Stromal cell of bone marrow (primary cell): ENCODE measurements at places on chromosomes 2 and 18.
A peak's percentile ranks its signal among the peaks of the same experiment; 100 is the strongest.

- no peak for DNase-seq
Observed at GRCh38 chr2:195572895-195573683, 83.9 kb upstream of the SLC39A10 start.

- peak; percentile 91 for DNase-seq
Observed at GRCh38 chr2:45128580-45128997, 119.3 kb upstream of the SIX2 start.

DNA sequence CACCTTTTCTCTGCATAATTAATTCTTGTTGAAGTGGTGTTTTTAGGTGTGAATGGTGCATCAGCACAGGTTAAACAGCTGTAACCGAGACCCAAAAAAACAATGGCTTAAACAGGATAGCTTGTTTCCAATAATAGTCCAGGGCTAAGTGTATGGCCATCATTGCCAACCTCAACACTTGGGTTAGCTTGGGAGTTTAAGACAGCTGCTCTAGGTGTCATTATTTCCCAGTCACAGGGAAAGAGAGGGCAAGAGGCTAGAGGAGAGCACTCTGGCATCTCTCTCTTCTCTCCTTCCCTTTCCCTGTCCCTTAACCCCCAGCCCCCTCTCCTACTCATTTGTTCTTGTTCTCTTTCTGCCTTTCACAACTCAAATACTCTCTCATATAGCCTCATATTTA, 21.1 kb downstream of the BIRC6 start:
- no peak for DNase-seq

DNA sequence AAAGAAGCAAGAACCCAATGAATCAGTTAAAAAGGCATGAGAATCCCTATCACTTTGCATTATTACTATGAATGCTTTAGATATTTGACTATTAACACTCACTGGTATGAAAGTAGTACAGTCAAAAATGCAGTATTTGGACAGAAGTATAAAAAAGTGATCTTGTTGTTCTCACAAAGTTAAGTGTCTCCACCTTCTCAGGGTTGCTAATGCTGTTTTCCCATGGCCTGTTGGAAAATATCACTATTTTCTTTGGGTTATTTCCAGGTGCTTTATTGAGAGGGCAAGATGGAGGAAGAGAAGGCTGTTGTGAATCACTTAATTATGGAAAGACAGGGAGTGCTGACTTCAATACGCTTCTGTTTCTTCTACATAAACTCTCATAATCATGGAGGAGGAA, 13.6 kb upstream of the CREB1 start:
- no peak for DNase-seq

DNA sequence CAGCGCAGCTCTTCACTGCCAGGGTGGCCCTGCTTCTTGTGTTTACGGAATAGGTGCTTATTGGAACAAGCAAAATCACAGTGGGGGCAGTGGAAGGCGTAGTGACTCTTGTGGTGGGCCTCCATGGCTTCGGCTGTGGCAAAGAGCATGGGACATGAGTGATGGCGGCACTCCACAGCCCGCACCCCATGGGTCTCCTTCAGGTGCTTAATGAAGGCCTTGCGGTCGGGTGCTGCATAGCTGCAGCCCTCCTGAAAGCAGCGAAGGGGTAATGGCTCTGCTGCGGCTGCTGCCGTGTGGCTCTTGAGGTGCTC, 10.7 kb downstream of the ZNF142 start:
- DNase-seq = no peak

DNA sequence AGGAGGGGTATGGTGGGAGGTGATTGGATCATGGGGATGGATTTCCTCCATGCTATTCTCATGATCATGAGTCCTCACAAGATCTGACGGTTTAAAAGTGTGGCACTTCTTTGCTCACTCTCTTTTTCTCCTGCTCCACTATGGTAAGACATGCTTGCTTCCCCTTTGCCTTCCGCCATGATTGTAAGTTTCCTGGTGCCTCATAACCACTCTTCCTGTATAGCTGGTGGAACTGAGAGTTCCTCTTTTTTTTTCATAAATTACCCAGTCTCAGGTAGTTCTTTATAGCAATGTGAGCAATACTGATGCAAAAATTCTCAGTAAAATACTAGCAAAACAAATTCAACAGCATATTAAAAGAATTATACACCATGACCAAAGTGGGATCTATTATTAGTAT, 728.5 kb upstream of the SLC8A1 start:
- no peak for DNase-seq

- no peak for DNase-seq
Observed at GRCh38 chr2:33204945-33205344, 258.2 kb downstream of the LTBP1 start.

DNA sequence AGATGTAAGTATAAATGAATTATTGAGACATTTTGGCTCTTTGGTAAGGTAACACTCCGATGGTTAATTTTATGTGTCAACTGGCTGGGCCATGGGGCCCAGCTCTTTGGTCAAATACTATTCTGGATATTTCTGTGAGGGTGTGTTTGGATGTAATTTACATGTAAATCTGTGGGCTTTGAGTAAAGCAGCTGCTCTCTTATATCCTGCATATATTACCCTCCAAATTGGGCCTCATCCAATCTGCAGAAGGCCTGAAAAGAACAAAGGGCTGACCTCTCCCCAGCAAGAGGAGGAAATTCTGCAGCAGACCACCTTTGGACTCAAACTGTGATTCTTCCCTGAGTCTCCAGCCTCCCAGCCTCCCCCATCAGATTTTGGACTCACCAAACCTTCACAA, 464.1 kb downstream of the PLCL1 start:
- DNase-seq = no peak

GRCh38 chr18:13890761-13891361, 24.5 kb downstream of the MC2R start:
- no peak for DNase-seq

DNA sequence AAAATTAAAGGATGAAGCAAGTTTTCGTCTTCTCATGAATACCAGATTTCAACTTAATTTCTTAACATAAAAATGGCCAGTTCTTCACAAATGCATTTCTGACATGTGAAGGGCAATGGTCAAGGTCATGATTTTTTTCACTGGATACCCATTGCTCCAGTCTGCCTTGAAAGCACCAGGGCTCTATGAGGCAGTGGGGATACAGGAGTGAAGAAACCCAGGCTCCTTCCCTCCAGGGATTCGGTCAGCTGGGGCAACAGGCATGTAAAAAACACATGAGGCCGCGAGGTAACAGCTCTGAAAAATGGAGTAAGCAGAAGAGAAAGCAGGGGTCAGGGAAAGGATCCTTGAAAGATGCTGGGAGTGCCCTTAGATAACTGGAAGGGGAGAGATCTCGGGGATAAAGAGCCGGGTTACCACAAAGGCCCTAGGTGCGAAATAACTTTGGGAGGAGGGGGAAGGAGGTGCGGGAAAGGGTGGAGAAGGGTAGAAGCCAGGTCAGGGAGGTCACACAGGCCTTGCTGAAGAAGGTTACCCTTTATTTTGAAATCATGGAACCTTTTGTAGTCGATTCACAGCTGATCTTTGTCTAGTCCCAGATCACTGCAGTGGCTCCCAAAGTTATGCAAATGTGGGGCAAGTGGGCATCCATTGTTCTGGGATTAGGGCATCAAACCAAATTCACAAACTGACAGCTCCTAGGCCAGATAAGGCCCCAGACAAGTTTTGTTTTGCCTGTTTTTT, 5.2 kb upstream of the SPRED2 start:
- no peak for DNase-seq

- no peak for DNase-seq
Observed at GRCh38 chr2:75047189-75047991, 88.9 kb downstream of the POLE4 start.

DNA sequence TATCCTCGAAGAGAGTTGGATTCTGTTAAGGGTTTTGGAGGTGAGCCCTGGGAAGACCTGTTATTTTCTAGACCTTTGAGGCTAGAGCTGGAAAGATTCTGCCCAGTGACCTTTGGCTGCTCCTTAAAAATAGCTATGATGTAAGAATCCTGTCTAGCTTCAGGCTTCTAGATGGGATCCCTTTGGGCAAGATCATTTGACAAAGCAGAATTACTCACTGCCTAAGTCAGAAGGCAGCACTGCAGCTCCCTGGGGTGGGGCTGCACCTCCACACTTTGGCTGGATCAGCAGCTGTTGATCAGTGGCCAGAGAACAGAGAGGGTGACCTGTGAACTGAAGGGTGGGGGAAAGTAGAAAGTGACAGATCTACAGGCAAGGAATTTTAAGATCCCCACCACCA, 103.8 kb downstream of the ASAP2 start:
- DNase-seq = peak; percentile 92

GRCh38 chr2:33907866-33908265, 308.8 kb upstream of the FAM98A start:
- no peak for DNase-seq

DNA sequence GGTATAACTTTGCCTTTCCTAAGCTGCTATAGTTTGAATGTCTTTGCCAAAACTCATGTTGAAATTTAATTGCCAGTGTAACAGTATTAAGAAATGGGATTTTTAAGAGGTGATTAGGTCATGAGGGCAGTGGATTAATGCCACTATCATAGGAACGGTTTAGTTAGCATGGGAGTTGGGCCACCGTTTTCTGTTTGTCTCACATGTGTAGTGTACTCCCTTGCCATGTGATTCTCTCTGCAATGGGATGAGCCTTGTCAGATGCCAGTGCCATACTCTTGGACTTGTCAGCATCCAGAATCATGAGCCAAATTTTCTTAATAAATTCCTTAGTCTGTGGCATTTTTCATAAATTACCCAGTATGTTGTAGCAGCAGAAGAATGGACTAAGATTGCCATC, 388.9 kb upstream of the RGPD4 start:
- no peak for DNase-seq

DNA sequence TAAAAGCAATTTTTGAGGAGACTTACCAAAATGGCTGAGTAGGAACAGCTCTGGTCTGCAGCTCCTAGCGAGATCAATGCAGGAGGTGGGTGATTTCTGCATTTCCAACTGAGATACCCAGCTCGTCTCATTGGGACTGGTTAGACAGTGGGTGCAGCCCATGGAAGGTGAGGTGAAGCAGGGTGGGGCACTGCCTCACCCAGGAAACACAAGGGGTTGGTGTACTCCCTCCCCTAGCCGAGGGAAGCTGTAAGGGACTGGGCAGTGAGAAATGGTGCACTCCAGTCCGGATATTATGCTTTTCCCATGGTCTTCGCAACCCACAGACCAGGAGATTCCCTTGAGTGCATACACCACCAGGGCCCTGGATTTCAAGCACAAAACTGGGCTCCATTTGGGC, 419.0 kb downstream of the NUP35 start:
- no peak for DNase-seq

DNA sequence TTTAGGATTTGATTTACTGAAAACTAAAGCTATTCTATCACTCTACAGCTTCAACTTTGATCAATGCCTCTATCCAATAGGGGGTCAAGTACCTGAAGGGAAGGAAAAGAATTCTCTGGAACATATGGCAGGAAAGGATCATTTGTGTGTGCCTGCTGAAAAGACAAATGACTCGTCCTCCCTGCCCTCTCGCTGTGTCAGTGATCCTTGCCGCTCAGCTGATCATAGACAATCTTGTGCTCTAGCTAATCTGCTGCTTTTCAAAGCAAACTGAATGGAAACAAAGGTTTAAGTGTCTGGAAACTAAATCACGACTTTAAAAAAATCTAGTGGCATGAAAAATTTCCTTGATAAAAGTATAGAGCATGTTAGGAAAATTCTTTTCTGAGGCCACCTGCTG, 75.6 kb upstream of the CPO start:
- no peak for DNase-seq

- DNase-seq = no peak
Observed at GRCh38 chr2:97911922-97912575, 83.7 kb downstream of the TMEM131 start.

- DNase-seq = no peak
Observed at GRCh38 chr2:240593026-240593702, 6.6 kb downstream of the CAPN10 start.

- DNase-seq = no peak
Observed at GRCh38 chr2:165895974-165896373, 57.6 kb downstream of the TTC21B start.

DNA sequence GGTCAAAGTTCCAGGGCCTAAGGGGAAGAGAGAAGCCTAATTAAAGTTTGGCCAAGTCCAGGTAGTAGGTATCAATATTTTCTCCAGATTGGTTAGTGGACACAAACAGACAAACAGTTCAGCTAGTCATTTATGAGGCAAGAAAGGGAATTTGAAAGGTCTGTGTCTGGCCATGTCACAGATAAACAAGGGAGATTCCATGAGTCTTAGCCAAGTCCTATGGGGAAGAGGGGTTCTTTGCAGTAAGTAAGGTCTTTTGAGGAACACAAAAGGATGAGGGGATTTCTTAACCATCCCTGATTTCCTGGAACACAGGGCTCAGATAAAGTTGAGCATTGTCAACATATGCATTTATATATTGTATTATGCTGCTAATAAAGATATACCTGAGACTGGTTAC, 310.8 kb downstream of the PLCL1 start:
- no peak for DNase-seq

GRCh38 chr2:144505245-144505831, 14.6 kb downstream of the ZEB2 start:
- DNase-seq = peak; percentile 83

- no peak for DNase-seq
Observed at GRCh38 chr2:17749753-17750438, 3.7 kb downstream of the SMC6 start.

DNA sequence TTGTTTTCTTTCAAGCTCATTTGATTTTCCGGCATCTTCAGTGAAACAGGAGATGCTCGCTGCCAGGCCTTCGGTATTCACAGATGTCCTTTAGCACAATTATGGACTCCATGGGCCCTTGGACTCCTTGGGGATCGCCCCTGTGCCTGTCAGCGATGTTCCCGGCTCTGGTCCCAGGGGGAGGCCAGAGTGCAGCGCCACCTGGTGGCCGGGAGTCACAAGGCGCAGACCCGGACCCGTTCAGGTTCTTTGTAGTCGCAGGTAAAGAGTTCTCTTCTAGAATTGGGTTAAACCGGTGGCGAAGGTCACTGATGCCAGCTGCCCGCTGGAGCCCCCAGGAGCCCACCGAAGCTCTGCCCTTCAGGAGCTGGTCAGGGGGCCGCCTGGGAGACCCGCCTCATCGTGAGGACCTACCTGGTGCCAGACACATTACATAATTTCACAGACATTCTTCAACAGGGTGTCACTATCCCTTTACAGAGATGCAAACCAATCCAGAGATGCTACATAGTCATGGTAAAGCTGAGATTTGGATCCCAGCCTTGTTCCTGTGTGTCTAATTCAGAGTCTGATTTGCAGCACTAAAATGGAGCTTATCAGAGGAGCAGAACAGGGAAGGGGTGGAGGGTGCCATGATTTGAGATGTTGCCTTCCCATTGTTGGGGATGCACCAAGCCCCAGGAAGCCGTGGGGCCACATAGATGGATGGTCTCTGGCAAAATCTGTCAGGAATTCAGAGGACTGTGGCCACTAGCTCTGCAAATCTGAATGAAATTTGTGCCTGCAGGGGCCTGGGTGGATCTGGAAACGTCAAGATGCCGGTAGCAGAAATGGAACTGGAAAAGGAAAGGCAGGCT, 6.0 kb upstream of the INPP5D start:
- no peak for DNase-seq

- peak; percentile 29 for DNase-seq
Observed at GRCh38 chr2:175030380-175031271, 25.4 kb upstream of the CHN1 start.
